ENCODE measurements at places on chromosomes 1 and 21.

DNA sequence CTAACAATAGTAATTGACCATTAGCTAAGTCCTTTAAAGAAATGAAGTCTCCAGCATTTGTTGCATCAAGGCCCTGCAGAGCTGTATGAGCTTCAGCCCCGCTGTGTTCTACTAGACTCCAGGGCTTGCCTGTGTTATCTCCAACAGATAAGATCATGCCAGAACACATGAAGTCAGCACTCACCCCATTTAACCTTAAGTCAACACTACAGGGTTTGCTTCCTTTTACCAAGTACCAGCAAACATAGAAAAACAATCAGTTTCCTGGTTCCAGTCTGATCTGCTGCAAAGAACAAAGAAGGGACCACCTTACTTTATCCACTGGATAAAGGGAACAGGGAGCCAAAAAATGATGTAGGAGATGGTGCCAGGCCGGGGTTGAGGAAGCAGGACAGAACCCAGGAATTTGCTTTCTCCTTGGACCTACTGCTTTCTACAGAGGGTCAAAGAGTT, 41.3 kb upstream of the ENAH start:
- DNase-seq = no peak

DNA sequence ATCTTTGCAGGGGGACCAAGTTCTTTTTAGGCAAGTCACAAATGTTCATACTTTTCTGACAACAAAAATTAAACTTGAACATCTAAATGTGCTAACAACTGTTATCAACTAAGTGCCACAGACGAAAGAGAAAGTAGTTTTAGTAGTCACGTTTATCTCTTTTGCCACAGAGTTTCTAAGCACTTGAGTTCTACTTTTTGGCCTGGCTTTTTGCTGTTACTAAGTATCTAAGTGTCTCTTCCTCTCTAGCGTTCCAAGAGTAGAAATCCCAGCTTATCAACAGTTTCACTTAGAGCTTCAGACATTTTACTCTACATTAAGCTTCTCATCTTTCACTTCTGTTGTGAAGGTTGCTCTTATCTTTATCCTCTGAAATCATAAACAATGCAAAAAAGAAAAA, 34.2 kb downstream of the GATAD2B start:
- DNase-seq = no peak

- no peak for DNase-seq
Observed at GRCh38 chr1:177645491-177646190, 324.2 kb downstream of the SEC16B start.

DNA sequence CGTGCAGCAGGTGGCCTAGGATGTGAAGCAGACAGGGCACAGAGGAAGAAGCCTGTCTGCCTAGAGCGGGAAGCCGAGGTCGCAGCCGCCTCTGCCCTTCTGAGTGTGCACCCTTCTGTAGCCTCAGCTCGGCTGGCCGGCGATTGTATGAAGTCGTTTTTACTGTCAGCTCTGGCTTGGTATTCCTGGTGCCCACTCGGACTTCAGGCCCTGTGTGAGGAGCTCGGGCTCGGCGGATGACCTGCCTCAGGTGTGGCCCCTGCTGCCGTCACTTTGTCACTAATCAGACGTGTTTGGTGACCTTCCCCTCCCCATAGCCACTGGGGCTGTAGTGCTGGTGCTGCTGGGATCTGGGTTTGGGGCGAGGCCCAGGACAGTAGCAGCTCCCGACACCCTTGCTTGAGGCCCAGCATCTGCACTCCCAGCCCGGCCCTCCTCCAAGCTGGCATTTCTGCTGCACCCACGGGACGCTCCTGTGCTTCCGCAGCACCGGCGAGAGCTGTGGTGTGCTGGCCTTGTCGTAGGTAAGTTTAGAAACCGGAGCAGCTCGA, 18.1 kb downstream of the SLX9 start:
- DNase-seq = no peak

DNA sequence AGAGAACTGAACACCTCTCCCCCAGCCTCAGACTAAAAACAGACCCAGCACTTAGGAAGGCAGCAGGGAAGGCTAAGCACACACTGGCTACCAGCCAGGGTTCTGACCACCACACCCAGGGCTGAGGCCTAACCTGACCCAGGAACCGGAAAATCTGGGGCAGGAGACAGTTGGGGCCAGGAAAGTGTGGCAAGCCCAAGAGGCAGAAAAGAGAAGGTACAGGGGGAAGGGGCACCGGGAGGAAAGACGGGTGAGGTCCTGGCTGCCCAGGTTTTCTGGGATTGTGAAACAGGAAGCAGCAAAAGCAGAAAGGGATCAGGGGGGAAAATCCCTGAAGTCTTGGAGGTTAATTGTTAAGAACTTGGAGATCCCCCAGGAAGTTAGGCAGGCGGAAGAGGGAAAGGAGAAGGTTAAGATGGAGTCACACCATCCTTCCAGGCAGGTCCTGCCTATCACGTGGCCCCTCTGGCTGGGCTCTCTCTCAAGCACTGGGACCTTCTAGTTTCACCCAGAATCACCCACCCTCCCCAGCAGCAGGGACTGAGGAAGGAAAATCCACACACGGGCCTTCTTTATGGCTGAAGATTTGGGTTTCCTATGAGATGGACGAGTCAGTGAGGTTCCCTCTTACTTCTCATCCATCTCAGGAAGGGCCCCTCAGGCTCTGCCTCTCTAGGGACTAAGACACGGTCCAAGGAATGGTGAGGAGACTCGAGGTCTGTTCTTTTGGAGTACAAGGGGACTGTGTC, 2.6 kb downstream of the HDGF start:
- DNase-seq = peak; percentile 66

- no peak for DNase-seq
Observed at GRCh38 chr1:106113851-106114250, 942.6 kb upstream of the PRMT6 start.

DNA sequence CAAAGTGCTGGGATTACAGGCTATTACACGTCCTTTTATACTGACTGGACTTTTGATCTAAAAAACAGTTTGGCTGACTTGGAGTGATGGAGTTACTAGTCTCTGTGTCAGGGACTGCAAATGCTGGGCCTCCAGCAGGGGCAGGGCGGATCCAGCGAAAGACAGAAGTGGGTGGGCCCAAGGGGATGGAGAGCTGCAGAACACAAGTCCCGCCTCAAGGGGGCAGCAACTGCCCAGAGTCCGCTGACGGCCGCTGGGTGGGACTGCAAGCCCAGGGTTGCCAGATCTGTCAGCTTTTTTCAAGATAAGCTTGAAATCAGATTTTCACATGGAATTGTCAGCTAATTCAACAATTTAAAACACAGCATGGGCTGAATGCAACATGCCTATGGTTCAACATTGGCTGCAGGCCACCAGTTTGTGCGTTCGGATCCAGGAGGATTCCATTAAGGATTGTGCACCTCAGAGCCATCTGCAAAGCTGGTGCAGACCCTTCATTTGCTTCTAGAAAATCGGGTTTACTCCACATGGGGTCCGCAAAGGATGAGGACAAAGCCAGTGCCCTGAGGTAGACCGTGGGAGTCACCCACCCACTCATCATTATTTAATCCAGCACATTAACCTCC, 10.7 kb downstream of the STMN1 start:
- peak; percentile 84 for DNase-seq

DNA sequence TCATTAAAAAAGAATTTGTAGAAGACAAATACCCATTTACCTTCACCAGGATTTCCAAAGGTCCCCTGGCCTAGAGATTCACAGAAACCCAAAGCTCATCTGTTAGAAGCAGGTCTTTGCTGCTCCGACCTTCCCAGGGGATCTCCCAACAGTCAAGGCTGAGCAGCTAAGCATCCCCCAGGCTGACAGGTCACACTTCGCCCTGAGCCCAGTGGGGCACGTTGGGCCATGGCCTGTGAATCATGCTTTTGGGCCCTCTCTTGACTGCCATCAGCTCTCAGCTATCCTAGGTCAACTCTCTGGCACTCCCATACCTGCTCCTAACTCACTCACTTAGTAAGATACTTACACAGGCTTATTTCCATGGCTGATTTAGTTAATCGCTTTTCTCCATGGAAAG, 157.7 kb downstream of the DSCAM start:
- DNase-seq = no peak

DNA sequence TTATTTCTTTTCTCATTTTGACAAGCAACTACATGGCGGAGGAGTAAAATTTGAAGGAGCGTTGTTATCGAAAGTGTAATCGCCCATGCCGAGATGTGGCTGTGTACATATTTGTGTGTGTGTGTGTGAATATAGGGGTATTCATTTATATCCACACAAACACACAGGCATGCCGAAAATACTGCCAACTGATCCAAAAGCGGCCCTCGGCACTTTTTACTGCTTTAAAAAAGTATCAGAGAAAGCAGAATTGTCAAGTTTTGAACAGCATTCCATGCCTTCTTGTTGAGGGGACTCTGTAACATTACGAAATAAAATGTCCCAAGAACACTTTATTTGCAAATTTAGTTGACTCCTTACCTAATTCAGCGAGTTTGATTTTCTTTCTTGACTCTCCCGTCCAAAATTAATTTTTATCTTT, 1.1 kb downstream of the PBX1 start:
- peak; percentile 20 for DNase-seq

DNA sequence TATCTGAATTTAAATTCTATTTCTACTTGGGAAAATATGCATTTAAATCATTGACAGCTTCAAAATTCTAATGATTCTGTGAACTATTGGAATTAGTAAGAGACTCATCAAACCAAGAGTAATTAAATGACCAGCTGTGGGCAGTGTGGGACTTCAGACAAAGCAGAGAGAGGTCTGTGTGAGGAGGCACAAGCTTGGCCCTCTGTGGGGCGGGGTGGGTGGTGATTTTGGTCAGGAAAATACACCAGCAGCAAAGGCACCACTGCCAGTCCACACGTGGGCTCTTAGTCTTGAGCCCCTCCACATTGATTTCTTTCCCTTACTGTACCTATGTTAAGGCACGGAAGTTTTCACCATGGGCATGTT, 39.2 kb upstream of the RAB4A start:
- no peak for DNase-seq

GRCh38 chr1:150365941-150366340, 2.0 kb downstream of the RPRD2 start:
- DNase-seq = peak; percentile 11

All from HCEC 1CT (cell line).